ENCODE measurements at places on chromosomes 4 and X. TPM values are rescaled to one million over a fixed set of nuclear protein-coding genes. Genes with fewer than 3 reads are reported as not detected.
A peak's percentile ranks its signal among the peaks of the same experiment; 100 is the strongest.

GRCh38 chrX:29435396-29435795 lies 780.0 kb upstream of the MAGEB2 start:
- DNase-seq = no peak

GRCh38 chr4:119221412-119221811 lies 8.9 kb downstream of the USP53 start:
- DNase-seq = no peak

DNA sequence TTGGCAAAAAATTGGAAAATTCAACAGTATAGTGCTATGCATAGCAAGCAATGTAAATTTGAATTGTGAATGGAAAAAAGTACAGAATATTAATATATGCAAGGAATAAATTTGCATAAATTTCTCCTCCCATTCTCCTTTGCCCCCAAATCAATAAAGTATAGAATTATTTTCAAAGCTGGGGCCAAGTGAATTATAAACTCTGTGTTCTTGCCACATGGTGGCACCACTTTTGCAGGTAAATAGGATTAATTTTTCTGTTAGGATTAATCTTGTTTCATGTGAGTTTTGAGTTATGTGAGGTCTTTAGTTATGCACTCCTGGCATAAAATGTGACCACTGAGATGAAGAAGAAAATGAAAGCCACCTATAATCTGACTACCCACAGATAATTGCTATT lies 19.9 kb downstream of the COPS4 start:
- no peak for DNase-seq

- DNase-seq = no peak
Observed at GRCh38 chrX:137423241-137423640, 142.7 kb upstream of the ZIC3 start.

- DNase-seq = no peak
Observed at GRCh38 chr4:69951602-69952001, 13.9 kb downstream of the CSN2 start.

- DNase-seq = no peak
Observed at GRCh38 chrX:2799369-2799768, 29.4 kb upstream of the GYG2 start.

GRCh38 chr4:161178310-161178709 lies 985.5 kb downstream of the FSTL5 start:
- DNase-seq = no peak

DNA sequence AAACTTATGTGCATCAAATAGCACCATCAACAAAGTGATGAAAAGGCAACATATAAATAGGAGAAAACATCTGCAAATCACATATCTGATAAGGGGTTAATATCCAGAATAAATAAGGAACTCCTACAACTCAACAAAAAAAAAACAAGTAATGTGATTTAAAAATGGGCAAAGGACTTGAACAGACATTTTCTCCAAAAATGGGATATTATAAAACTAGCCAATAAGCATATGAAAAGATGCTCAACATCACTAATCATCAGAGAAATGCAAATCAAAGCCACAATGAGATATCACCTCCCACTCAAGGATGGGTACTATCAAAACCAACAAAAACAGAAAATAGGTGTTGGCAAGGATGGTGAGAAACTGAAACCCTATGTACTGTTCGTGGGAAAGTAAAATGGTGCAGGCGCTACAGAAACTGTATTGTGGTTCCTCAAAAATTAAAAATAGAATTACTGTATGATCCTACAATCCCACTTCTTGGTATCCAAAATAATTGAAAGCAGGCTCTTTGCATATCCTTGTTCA lies 2.4 kb downstream of the DNAJB14 start:
- no peak for DNase-seq

DNA sequence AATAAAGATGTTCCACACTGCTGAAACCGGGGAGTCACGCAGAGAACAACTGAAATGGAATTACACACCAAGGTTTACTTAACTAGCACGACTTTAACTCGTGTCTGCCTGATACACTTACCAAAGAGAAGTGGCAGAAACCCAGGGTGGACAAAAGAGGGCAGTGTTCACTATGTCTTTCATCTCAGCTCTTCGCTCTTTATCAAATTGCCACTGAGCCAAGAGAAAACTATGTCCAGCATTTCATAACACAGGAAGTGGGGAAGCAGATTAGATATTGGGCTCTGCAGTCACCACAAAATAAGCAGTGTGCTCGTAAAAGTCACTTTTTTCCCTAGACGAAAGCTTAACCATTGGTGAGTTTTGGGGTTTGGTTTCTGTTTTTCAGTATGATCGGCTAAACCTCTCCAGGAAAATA lies 155.7 kb downstream of the CHIC2 start:
- peak; percentile 87 for DNase-seq

GRCh38 chr4:40173470-40173875 lies 23.4 kb upstream of the RHOH start:
- no peak for DNase-seq

GRCh38 chr4:94548571-94548970 lies 96.8 kb downstream of the PDLIM5 start:
- no peak for DNase-seq

GRCh38 chr4:24892778-24893177 lies 20.1 kb downstream of the CCDC149 start:
- DNase-seq = no peak

DNA sequence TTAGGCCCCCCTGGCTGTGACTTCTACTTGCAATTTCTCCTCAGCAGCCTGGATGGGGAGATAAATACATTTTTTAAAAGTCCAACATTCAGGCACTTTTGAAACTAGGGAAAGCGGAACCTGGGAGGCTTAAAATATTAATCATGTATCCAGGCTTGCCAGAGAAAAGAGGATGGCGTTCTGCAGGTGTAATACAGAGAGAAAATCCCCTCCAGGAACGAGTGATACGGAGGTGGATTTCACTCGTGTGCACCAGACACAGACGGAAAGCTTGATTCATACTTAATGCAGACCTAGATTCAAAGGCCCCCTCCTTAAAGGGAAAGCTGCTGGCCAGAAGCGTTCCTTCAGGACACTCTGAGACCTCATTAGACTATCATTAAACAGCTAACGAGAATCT lies 354.0 kb upstream of the BOD1L1 start:
- no peak for DNase-seq

DNA sequence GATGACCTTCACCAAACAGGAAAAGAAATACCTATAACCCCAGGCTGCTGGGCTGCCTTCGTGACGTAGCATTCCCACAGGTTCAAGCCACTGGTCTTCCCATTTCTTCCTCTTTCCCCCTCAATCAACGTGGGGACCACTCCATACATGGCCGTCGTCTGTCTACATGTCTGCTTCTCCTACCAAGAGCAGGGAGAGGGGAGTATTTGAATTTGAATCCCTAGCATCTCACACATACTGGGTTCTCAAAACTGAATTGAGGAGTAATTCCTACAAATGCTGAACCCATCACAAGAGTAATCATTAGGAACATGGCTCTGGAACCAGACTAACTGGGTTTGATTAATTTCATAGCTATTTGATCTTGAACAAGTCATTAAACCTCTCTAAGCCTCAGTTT lies 17.3 kb downstream of the GPC3 start:
- DNase-seq = no peak

DNA sequence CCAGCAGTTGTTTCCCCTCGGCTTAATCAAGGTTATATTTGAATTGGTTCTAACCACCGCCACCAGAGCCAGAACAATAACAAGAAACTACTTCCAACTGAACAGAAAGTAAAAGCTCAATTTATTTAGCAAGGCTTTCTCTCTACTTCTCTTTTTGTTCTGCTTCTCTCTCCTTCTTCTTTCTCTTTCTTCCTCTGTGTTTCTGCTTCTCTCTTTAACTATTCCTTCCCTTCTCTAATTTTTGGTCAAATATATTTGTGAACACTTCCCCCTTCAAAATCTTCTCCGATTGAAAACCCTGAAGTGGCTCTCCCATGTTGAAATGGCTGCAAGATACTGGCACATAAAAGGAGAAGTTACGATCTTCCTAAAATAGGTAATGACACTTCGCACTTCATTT lies 1195.9 kb upstream of the PRKX start:
- no peak for DNase-seq

- no peak for DNase-seq
Observed at GRCh38 chr4:17599826-17600225, 14.6 kb upstream of the MED28 start.

- no peak for DNase-seq
Observed at GRCh38 chrX:131747173-131747572, 203.3 kb downstream of the OR13H1 start.

- DNase-seq = no peak
Observed at GRCh38 chr4:90544532-90545045, 417.4 kb downstream of the CCSER1 start.

GRCh38 chr4:142883040-142883832 lies 37.1 kb upstream of the INPP4B start:
- no peak for DNase-seq

- no peak for DNase-seq
Observed at GRCh38 chr4:148842843-148843242, 400.6 kb upstream of the NR3C2 start.

XK gene
- polyA plus RNA-seq = 0.11 TPM

DGAT2L6 gene
- polyA plus RNA-seq = not detected

PAGE2 gene
- polyA plus RNA-seq = not detected

MBTPS2 gene
- polyA plus RNA-seq = 31.2 TPM

GDPD2 gene
- not detected for polyA plus RNA-seq

CT83 gene
- polyA plus RNA-seq = not detected

NDST3 gene
- polyA plus RNA-seq = 0.04 TPM

KLF8 gene
- 0.04 TPM for polyA plus RNA-seq

SLC4A4 gene
- polyA plus RNA-seq = 14.7 TPM

BLOC1S4 gene
- 15.4 TPM for polyA plus RNA-seq

WDR17 gene
- polyA plus RNA-seq = 1.1 TPM

All from AG04450 (cell line).